CD4-positive, alpha-beta T cell treated with Interferon gamma for 1 hour (primary cell): ENCODE measurements at places on chromosomes 2 and 18.

DNA sequence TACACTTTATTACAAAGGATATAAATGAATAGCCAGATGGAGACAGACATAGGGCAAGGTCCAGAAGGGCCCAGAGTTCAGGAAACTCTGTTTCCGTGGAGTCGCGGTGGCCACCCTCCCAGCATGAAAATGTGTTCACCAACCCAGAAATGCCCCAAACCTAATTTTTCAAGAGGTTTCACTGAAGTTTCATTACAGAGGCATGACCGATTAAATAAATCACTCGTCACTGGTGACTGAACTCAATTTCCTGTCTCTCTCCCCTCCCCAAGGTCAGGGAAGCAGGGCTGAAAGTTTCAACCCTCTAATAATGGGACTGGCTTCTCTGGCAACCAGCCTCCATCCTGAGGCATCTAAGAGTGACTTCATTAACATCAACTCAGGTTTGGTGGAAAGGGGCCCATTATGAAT, 22.4 kb downstream of the USP40 start:
- no peak for DNase-seq

- no peak for DNase-seq
Observed at GRCh38 chr2:112483042-112483473, 1.1 kb downstream of the TTL start.

GRCh38 chr2:221282386-221282785, 289.7 kb downstream of the EPHA4 start:
- DNase-seq, result no peak

- no peak for DNase-seq
Observed at GRCh38 chr2:216950547-216950946, 90.7 kb upstream of the TNP1 start.

GRCh38 chr2:25340181-25340921, 1.4 kb downstream of the DNMT3A start:
- no peak for DNase-seq

- no peak for DNase-seq
Observed at GRCh38 chr2:180495606-180496005, 484.8 kb upstream of the UBE2E3 start.
